SW480 (cell line): ENCODE measurements at places on chromosomes 2 and 18.

GRCh38 chr2:234823877-234824376, 127.9 kb upstream of the SH3BP4 start:
- DNase-seq: no peak

DNA sequence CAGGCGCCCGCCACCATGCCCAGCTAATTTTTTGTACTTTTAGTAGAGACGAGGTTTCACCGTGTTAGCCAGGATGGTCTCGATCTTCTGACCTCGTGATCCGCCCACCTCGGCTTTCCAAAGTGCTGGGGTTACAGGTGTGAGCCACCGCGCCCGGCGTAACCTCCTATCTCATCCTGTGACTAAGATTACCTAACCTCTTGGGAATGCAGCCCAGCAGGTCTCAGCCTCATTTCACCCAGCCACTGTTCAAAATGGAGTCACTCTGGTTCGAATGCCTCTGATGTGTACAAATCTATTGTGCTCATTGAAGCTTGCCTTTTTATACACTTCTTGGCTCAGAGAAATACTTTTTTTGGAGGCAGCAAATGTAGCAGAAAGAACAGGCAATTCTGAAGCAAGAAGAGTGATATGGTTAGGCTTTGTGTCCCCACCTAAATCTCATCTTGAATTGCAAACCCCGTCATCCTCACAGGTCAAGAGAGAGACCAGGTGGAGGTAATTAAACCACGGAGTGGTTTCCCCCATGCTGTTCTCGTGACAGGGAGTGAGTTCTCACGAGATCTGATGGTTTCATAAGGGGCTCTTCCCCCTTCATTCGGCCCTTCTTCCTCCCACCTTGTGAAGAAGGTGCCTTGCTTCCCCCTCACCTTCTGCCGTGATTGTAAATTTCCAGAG, 60.6 kb downstream of the SLC4A3 start:
- DNase-seq: no peak

- no peak for DNase-seq
Measured at GRCh38 chr2:173122936-173123335, 47.3 kb downstream of the MAP3K20 start.

DNA sequence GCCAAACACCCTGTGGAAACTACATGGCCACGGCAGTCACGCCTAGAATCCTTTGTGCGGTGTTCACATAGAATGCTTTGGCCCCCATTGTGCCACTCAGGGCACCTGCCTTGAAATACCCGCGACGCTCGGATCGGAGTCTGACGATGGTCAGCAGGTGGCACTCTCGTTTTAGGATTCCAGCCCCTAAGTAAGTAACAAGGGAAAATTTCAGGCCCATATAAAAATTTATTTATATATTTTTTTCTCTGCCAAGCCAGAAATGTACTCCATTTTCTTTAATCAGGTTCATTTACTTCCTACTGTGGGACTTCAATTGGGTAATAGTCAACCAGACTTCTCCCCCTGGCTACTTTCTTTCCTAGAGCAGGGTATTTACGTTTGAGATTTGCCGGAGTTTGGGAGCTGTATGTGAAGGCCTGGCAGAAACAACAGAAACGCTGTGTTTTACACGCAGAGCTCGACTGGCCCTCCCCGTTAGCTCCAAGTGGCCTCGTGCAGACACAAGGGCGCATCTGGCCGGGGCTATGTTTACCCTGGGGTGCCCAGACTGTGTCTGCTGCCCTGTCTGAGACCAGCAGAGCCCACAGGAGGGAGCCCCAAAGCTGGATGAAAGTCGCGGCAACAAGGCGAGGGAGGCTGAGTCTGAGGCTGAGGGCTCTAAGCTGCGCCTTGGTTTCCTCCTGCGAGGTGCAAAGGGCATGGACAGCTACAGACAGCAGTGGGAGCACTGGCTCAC, 41.6 kb downstream of the LRRC30 start:
- peak; percentile 59 for DNase-seq

GRCh38 chr2:100988630-100989417, 13.3 kb upstream of the RPL31 start:
- DNase-seq: no peak

DNA sequence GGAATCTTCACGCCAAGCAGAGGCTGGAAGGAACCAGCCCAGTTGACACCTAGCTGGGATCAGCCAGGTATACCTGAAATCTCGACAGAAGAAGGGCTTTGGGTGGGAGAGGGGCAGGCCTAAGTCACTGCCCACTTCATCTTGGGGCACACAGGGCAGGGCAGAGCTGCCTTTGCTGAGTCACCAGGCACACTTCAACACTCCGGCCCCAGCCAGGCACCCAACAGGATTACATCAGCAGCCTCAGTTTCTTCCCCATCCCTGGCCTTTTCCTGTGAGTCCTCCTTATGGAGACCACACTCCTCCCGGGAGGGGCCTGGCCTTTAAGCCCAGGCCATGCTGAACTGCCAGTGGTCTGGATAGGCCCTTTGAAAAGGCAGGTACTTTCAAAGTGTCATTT, 201.7 kb upstream of the HS6ST1 start:
- peak; percentile 35 for DNase-seq

GRCh38 chr2:162369551-162369950, 25.6 kb downstream of the GCA start:
- DNase-seq: no peak

- DNase-seq: no peak
Measured at GRCh38 chr2:143476336-143477087, 347.3 kb downstream of the ARHGAP15 start.

DNA sequence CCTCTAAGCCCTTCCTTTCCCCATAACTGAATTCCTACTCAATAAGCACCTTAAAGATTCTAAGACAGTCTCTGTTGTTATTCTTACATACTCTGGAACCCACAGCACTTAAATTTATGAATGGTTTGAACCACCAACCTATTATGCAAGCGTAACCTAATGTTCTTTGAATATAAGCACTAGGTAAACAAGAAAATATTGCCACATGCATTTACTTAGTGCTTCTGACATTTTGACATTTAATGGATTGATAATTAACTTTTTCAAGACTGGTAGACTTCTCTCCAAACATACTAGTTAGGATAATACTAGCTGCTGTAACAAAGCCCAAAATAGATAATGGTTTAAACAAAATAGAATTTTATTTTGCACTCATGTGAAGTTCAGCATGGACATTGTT, 164.8 kb downstream of the ARHGAP15 start:
- DNase-seq: no peak

DNA sequence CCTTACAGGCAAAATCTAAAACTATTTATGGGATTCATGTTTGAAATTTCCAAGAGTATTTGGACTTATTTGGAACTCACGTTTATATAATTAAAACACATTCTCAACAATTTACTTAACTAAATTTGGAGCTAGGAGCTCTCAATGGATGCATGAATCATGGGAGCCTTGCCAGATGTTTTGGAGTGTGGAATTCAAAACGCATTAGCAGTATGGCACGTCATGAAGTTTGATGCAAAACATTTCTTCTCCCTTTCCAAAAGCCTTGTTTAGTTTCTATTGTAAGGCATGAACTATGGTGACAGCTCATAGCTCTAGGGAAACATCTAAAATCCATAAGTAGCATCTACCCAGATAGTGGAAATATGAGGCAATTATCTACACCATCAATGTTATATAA, 701.6 kb downstream of the SATB2 start:
- DNase-seq: no peak

DNA sequence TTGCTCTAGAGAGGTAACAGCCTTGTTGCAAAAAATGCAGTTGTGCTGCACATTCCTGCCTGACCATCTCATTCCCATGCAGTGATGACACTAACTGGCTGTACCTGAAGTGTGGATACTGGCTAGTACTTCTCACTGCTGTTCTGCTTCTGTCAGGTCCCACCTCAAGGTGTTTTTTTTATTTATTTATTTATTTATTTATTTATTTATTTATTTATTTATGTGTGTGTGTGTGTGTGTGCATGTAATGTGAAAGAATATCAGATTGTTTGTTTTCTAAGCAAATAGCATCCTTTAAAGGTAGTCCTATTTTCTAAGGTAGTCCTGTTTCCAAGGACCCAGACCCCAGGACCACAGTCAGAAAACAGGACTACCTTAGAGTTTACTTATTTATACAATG, 87.2 kb upstream of the SYT4 start:
- DNase-seq: no peak

DNA sequence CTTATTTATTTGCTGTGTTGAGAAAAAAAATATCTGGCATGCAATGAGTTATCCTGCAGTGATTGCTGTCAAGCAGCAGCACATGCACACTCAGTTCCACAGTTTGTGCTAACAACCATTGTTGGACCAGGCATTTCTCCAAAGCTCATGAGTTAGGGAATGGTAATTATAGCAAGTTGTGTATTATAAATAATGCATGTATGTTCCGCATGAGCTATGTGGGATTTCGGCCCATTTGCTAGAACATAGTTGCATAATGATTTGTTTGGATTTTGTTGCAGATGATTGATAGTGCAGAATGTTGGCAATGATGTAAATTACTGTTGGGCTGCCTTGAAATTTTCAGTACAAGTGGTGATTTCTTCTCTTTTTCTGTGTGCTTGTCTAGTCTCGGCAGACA, 10.7 kb downstream of the KCNJ3 start:
- no peak for DNase-seq

- DNase-seq: no peak
Measured at GRCh38 chr2:223800908-223801307, 36.5 kb downstream of the AP1S3 start.

- no peak for DNase-seq
Measured at GRCh38 chr2:46847185-46847710, 68.4 kb downstream of the MCFD2 start.

GRCh38 chr2:28224648-28225472, 167.8 kb upstream of the FOSL2 start:
- peak; percentile 74 for DNase-seq

DNA sequence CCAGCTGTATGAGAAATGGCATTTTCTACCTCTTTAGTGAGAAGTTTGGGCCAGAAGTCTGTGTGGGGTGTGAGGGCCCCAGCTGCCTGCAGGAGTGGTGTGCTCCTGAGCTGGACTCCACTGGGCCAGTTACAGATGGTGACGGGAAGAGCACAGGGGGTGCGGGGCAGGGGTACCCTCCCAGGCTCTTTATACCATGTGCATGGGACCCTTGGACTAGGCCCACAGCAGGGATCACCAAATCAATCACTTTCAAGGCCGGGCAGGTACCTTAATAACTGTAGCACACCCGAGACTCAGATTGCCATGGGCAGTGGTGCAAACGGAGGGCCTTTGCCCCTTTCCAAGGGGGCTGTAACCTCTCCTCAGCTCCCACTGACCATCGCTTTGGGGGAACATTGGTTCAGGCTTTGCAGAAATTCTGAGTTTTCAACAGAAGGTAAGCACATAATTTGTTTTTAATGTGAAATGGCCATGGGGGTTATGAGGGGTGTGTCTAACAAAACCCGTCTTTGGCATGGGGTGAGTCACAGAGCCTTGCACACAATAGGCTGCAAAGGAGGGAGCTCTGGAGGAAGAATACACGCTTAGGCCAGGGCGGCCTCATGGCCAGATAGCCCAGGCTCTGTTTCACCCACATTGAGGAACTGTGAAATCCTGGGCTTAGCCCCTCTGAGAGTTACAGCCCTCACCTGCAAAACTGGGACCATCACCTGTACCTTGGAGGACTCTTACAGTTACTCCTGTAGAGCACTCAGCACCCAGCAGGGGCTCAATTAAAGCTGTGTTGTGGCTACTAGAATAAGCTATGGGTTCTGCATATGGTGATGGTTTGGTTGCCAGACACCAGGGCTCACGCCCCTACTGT, 141.0 kb upstream of the BCL2L11 start:
- DNase-seq: no peak

GRCh38 chr18:35193316-35193715, 47.5 kb upstream of the ZNF397 start:
- no peak for DNase-seq

DNA sequence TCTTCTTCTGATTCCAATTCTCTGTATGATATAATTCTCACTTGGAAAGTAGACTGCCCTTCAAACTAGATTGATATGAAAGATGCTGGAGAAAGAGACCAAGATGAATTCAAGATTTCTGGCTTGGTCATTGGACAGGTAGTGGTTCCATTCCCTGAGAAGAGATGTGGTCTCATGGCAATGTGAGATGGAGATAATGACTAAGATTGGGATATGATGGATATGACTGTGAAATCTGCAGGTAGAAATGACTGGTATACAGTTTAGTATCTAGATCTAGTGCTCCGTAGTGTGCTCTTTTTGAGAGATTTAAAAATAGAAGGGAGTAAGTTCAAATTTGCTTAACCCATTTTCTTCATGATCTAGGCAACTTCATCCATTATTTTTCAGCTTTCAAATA, 425.4 kb upstream of the TRIB2 start:
- no peak for DNase-seq

GRCh38 chr2:200624658-200625057, 38.8 kb downstream of the AOX1 start:
- no peak for DNase-seq

DNA sequence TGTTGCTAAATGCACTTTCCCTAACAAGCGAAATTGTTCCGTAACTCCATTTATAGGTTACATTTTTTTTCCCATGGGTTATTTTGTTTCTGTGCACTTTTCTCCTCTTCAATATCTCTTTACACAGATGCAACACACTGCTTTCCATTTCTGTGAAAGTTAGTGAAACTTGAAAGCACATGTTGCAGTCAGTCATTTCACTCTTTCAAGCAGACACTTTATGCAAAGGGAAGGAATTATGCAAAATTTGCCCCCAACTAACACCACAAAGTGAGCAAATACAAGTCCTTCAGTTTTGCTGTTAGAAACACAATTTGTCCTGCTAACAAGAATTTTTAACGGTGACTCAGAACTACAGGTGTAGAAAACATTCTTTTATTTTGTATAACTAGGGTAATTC, 124.8 kb downstream of the PTH2R start:
- no peak for DNase-seq

GRCh38 chr2:160934991-160935390, 225.2 kb upstream of the TANK start:
- DNase-seq: no peak

DNA sequence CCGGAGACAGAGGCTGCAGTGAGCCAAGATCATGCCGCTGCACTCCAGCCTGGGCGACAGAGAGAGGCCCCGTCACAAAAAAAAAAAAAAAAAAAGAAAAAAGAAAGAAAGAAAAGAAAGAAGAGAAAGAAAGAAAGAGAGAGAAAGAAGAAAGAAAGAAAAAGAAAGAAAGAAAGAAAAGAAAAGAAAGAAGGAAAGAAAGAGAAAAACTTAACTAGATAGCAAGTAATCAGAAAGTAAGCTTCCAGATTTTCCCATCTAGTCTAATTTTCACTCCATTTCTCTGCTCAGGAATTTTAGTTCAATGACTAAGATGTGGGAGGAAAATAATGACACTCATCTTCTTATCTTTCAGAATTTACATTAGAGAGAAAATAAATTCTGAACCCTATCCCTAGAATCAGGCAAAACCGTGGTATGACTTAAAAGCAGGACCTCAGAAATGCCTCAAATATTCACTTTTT, 2.4 kb downstream of the GFPT1 start:
- no peak for DNase-seq

- DNase-seq: peak; percentile 64
Measured at GRCh38 chr2:72973566-72974435, 56.5 kb downstream of the EMX1 start.

GRCh38 chr2:167783261-167784083, 463.9 kb downstream of the STK39 start:
- DNase-seq: no peak
